HS-5 (cell line): ENCODE measurements at places on chromosomes 7 and 10.

GRCh38 chr7:35848725-35849124 lies 47.9 kb downstream of the SEPTIN7 start:
- DNase-seq = no peak

GRCh38 chr7:21071561-21072501 lies 285.1 kb upstream of the SP8 start:
- no peak for DNase-seq

DNA sequence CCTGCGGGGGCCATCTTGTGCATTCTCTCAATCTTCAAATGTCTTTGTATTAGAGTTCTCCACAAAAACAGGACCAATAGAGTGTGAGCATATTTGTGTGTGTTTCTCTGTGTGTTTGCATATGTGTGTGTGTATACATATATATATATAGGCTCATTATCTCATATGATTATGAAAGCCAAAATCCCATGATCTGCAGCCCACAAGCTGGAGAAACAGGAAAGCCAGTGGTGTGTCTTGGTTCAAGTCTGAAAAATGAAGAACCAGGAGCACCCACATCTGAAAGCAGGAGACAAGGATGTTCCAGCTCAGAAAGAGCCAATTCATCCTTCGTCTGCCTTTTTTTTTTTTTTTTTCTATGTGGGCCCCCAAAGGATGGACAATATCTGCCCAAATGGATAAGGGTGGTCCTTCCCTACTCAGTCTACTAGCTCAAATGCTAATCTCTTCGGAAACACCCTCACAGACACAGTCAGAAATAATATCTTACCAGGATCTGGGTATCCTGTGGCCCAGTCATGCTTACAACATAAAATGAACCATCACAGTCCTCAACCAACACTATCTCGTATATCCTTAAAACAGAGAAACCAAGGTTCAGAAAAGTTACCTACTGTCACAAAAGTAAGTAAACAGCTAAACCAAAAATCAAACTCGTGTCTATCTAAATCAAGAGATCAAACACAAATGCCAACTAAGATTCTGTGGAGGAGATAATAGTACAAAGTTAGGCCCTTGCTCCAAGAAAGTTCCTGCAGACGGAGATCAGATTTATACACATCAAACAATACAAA lies 141.9 kb downstream of the JMJD1C start:
- DNase-seq = no peak

DNA sequence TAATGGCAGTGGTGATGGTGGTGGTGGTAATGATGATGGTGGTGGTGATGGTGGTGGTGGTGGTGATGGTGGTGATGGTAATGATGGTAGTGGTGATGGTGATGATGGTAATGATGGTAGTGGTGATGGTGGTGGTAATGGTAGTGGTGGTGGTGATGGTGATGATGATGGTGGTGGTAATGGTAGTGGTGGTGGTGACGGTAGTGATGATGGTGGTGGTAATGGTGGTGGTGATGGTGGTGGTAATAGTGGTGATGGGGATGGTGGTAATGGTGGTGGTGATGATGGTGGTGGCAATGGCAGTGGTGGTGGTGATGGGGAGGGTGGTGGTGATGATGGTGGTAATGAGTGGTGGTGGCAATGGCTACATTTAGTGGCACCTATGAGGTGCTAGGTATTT lies 105.7 kb downstream of the GRK5 start:
- DNase-seq = no peak

DNA sequence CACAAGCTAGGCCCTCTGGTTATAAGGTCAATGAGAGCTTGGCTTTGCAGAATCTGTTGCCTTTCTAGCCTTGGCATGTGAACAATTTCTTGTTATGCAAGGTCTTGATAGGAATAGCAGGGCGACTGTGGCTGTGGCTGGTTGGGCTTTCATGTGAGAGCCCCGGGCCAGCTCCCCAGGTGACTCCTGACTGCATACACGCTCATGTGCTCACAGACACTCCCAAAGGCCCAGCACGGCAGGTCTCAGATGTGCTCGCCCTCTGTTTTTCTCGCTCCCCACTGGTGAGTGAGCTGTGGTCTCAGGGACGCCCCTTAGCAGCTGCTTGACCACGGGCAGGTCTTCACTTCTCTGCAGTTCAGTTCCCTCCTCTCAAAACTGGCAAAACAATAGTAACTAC lies 37.1 kb upstream of the ZNF32 start:
- DNase-seq = no peak

GRCh38 chr7:39042670-39043069 lies 65.0 kb downstream of the POU6F2 start:
- no peak for DNase-seq

DNA sequence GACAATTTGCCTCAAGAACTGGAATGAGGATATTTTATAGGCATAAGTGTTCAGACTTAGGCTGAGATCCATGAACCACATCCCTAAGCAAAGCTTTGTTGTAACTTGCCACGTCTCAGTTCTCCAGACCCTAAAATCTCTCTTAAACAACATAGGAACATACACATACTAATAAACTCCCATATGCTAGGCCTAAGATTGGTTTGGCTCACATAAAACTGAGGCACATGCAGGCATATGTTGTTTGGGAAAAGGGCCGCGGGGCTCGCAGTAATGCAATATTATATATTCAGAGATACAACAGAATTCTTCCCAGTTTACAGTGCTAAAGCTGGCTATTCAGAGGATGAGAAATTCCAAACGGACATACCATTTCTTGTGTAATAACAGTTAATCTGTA lies 61.0 kb downstream of the DOCK4 start:
- DNase-seq = no peak

GRCh38 chr7:50584386-50584785 lies 19.2 kb upstream of the DDC start:
- DNase-seq = no peak
